ENCODE measurements at places on chromosomes 1 and 21. TPM values are rescaled to one million over a fixed set of nuclear protein-coding genes. Genes with fewer than 3 reads are reported as not detected.

DNA sequence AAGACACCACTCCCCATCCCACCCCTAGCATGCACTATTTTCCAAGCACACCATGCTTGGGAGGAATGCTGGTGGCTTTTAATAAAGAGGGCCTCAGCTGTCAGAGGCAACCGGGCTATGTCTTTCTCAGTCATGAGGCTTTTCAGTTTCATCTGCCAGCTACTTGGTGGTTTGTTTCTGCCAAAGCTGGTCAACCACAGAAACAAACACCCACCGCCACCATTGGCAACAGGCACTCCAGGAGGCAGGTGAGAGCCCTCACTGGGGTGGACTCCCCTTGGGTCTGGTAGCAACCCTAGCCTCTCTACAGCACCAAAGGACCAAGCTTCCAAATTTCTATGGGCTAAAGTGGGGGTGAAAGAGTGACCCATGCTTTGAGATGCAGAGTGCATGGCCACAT, 54.3 kb upstream of the CD1D start:
- H3K36me3 ChIP-seq = no peaks in the 10 kb centered on the region
- H3K27ac ChIP-seq = no peak overlapping the region
- no peaks in the 10 kb centered on the region for H3K27me3 ChIP-seq

CD160 gene
- total RNA-seq = not detected

ADGRB2 gene
- total RNA-seq = 1.1 TPM

NUDT17 gene
- total RNA-seq = 2.9 TPM

JAM2 gene
- 4.4 TPM for total RNA-seq
